ENCODE measurements at places on chromosomes 12 and 14.

DNA sequence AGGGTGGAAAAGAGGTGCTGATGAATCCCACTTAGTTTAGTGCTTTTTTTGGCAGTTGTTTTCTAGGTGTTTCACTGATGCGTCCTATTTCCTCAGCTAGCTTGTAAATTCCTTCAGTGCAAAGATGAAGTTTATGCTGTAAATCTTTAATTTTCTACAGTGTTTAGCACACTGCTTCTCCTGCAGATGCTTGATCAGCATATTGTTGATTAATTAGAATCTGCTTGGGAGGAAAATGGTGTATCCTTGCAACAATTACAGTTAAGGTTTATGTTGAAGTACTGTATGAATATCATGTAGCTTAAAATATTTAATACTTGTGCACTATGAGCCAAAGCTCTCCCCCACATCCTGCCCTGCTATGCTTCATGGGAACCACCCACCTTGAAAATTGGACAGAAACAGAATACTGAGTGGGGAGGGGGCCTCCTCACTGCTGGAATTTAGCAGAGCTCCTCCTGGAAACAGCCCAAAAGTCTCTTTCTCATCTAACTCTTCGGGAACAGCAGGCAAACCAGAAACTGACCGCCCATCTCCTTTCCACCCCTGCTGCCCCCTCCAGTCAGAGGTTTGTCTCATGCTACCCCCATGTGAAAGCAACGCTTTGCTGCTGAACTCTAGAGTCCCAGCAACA, 20.3 kb upstream of the DHRS4 start:
- DNase-seq: no peak

GRCh38 chr12:94401326-94401725, 58.3 kb downstream of the CEP83 start:
- DNase-seq: no peak

- no peak for DNase-seq
These were observed 67.2 kb downstream of the PTPRR start for GRCh38 chr12:70853326-70853725.

DNA sequence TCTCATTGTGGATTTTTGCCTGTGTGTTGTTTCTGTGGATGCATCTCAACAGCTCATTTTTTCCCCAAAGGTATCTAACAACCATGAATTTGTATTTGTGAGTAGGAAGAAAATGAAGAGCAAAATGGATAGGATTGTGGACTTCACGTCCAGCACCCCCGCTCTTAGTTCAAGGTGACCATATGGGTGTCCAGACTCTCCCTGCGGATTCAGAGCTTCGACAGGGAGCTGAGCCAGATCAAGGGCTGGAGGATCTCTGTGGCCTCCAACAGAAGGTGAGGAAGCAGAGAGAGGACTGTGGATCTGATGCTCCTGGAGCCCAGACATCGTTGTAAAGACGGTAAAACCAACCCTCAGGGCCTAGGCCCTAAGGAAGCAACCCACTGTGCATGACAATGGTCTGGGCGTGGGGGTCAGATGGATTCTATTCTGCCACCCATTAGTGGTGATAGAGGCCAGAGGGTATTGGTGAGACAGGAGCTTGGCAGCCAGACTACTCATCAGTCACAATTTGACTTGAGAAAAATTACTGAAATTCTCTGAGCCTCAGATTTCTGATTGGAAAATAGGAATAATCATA, 659.7 kb upstream of the TMEM132C start:
- DNase-seq: no peak

- no peak for DNase-seq
These were observed 313.3 kb downstream of the DUSP6 start for GRCh38 chr12:89038831-89039512.

DNA sequence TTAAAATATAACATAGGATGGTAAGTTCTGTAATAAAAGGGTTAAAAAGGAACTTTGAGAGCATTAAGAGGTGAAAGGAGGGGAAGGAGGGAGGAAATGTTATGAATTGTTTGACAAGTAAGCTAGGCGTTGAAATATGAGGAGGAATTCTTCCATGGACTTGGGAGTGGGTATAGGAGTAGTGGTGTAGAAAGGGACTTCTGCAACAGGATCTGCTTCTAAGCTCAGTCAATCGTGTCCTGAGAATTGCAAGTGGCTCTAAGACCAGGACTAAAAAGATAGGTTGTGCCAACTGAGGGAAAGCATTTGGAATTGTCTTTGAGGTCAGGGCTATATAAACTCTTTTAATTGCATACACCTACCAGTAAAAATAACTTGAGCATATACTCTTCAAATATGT, 74.1 kb upstream of the SLC38A2 start:
- no peak for DNase-seq

DNA sequence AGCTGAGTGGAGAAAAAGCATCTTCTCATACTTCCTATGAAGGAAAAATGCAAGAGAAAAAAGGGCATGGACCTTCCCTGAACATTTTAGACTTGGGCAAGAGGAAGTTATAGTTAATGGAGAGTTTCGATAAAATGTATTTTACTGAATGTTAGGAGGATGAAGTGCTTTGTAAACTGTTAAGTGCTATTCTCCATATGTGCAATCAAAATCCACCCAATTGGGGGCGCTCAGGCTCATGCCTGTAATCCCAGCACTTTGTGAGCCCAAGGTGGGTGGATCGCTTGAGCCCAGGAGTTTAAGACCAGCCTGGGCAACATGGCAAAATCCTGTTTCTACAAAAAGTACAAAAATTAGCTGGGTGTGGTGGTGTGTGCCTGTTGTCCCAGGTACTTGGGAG, 1.9 kb upstream of the CNPY2 start:
- no peak for DNase-seq

GRCh38 chr12:102902093-102902492, 15.0 kb downstream of the PAH start:
- DNase-seq: no peak

- DNase-seq: no peak
These were observed 33.9 kb upstream of the LIMA1 start for GRCh38 chr12:50317203-50317602.

Data from urothelium cell line (cell line).